ENCODE measurements at places on chromosomes 12 and 14.

DNA sequence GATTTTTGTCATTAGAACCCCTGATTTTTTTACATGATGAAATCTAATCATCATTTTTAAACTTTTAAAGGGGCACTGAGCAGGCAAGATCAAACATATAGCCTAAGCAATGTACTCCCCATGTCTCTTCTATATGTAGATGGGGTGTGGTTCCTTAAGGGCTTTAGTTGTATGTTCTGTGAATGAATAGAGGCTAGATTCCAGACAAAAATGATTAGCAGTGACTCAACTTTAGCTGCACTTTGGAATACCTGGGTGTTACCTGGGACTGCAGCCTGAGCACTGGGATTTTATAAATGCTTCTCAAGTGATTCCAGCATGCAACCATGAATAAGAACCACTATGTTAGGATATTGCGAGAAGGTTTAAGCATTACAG, 256.7 kb upstream of the PLEKHG7 start:
- DNase-seq = no peak

DNA sequence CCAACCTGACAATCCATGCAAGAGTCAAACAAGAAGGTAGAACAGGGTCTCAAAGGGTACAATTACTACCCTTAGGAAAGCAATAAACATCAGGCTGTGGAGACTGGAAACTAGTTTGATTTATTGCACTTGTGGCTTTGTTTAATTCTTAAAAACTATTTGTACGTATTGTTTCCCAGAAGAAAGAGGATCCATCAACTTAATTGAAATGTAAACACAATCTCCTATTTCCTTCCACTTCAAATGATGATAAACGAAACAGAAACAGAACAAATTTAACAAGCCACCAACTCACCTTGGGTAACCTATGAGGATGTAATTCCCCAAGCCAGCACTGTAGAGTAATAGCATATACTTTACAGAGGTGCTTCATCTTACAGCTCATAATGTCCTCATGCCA, 8.0 kb downstream of the STXBP6 start:
- no peak for DNase-seq

- DNase-seq = peak; percentile 70
Observed at GRCh38 chr14:70601162-70601561, 707 bp upstream of the MED6 start.

- DNase-seq = peak; percentile 36
Observed at GRCh38 chr12:124322271-124322998, 27.5 kb downstream of the RFLNA start.

GRCh38 chr12:16482726-16483125, 123.2 kb downstream of the LMO3 start:
- no peak for DNase-seq

GRCh38 chr14:93725993-93726392, 62.3 kb downstream of the PRIMA1 start:
- DNase-seq = no peak

GRCh38 chr12:43277651-43278540, 274.1 kb downstream of the ADAMTS20 start:
- DNase-seq = peak; percentile 89

DNA sequence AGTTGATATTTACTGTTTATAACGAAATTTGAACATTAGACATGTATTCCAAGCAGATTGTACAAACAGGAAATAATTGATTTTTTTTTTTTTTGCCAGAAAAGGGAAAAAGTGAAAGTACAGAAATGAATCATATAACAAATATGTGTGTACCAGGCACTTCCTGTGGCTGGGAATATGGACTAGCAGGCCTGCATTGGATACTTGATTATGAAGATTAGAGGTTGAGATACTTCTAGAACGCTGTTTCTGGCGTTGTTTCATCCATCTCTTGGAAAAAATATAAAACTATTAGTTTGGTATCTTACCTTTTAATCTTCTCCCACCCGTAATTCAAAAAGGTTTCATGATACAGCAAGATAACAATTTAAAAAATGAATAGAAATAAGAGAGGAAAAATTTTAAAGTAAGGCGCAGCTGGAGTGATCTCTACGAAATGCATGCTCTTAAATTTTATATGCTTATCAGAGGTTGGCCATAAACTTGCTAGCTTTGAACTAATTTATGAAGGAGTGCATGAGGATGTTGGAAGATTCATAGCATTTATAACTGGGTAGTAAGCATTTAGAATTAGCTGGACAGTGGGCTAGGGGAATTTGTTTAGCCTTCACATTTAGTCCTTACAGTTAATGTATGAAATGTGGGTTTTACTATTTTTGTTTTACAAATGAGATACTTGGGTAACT, 90.8 kb downstream of the AEBP2 start:
- peak; percentile 74 for DNase-seq

GRCh38 chr12:33672836-33673577, 233.4 kb upstream of the SYT10 start:
- no peak for DNase-seq

DNA sequence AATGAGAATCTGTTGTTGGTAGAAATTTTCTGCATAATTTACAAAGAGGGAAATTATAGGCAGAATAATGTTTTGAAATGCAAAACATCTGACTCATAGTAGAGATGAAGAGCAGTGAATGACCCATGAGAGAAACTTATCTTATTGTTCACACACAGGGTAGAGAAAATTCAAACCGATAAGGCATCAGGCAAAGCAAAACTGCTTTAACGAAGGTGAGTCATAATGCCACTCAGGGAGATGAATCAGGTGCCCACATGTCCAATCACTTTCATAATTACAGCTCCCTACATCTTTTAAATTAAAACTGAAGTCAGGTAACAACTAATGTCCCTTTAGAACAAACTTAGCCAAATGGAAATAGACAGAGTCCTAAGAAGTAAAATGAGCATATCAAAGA, 265.6 kb upstream of the GARIN6 start:
- no peak for DNase-seq

DNA sequence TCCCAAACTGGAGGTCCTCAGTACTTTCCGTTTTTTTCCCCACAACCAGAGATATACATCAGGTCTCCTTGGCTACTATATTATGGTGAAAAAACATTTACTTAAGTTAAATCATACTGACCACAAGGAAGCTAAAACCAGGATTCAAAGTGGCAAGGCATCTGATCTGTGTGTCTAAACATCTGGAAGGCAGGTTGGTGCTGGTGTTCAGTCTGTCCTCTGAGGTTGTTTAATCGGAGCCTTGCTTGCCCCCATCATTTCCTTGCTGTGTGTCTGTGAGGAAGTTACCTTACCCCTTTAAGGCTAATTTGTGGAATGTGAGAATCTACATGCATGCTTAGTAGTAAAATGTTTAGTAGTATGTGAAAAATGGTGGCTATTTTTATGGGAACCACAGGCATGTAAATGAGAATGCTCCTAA, 75.6 kb downstream of the GALNT4 start:
- DNase-seq = peak; percentile 29

DNA sequence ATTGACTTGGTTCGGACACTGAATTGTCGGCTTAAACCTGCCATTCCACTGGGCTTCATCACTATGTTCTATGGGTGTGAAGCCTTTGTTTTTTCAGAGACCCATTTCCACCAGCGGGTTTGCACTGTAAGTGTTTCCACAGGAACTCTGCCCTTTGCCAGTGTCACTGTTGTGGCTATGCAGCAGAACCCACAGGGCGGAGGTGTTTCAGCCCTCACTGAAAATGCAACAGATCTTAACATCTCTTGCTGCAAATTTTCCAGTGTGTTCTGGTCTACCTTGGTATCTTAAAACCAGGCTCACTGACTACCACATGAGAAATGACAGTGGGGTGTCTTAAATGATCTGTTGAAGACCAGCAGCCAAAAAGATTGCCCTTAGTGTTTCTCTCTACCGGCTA, 21.1 kb downstream of the PRKCH start:
- no peak for DNase-seq

DNA sequence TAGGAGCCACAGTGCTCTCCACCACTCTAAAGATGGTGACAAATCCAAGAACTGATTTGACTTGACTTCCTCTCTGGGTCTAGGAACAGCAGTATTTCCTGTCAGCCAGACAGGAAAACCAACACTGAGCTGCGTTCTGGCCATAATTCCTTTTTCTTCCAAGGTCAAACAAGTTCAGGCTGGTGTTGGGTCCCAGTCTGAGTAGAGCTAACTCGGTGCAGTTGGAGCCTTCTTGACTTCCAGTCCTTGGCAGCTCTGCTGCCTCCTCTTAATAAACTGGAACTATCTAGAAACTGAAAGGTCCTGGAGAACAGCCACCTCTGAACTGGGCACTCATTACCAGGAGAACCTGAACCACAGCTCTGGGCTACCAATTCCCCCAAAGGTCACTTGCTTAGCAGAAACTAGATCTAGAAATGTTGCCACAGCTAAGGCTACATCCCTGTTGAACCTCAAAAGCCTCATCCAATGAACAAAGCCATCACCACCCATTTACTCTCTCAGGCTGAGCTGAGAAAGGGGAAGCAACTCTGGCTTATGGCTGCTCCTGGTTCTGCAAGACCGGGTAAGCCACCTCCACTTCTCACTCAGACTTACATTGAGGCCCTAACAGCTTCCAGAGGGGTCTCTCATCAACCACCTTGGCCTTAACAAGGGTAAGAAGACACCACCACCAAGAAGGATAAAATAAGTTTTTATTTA, 27.7 kb downstream of the MAX start:
- no peak for DNase-seq

GRCh38 chr14:78592616-78593219, 422.5 kb downstream of the NRXN3 start:
- no peak for DNase-seq

DNA sequence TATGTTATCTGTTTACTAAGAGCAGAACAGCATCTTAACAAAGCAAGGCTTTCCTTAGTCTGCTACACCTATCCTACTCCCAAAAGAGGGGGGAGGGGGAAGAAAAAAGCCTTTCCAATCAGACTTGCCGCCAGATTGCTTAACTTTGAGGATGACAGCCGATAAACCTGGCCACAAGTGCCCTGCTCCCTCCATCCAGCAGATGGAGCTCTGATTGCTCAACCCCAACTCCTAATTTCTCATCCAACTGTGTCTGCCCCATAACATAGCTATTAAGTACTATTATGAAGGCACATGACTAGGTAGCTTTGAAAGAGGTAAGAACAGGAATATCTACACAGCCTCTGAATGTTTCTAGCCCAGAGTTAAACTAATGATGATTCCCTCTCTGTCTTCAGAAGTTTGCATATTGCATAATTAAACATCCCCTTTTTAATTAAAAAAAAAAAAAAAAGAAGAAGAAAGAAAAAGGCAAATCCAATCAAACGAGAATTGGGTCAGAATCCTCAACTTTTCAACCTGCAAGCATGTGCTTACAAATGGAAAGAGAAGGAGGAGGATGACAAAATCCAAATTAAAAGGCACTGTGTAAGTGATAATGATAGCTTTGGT, 247.4 kb downstream of the GALC start:
- peak; percentile 2 for DNase-seq

DNA sequence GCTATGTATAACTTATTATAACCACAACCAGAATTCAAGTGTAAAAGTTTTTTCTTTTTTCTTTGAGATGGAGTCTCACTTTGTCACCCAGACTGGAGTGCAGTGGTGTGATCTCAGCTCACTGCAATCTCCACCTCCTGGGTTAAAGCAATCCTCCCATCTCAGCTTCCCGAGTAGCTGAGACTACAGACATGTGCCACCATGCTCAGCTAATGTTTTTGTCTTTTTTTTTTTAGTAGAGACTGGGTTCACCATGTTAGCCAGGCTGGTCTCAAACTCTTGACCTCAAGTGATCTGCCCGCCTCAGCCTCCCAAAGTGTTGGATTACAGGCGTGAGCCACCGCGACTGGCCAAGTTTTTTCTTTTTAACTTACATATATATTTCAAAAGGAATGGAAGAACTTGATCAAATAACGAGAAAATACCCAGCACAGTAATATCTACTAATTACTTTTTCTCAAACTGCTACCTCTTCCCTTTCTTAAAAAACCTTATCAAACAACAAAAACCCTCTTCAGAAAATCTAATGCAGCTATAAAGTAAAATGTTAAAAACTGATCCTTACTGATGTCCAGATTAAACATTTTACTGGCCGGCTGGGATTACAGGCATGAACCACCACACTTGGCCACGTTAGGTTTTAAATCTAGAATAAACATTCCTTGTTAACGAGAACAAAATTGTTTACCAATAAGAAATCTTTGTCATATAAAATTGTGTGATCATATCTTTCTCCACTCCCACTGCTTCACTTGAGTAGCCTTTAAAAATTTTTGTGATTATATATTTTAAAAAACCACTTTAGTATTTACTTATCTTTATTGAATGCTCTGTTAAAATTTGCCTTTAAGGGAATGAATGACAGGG, 41.3 kb upstream of the WDR89 start:
- DNase-seq = no peak

GRCh38 chr12:40016980-40017379, 88.9 kb downstream of the SLC2A13 start:
- peak; percentile 78 for DNase-seq

- DNase-seq = no peak
Observed at GRCh38 chr12:45577844-45578399, 151.6 kb upstream of the ARID2 start.
